ENCODE measurements at places on chromosomes 5 and 9.

- peaks cover 23% of the 10 kb centered on the region for H3K27me3 ChIP-seq
- H3K36me3 ChIP-seq: no peaks in the 10 kb centered on the region
- no peaks in the 10 kb centered on the region for H3K4me1 ChIP-seq
- H3K4me3 ChIP-seq: no peak overlapping the region
- DNase-seq: no peak
Measured at GRCh38 chr5:132854301-132854700, 12.0 kb downstream of the GDF9 start.

- H3K36me3 ChIP-seq: no peaks in the 10 kb centered on the region
- H3K27me3 ChIP-seq: peaks cover 76% of the 10 kb centered on the region
- no peak overlapping the region for H3K4me3 ChIP-seq
- no peak overlapping the region for H3K27ac ChIP-seq
- H3K4me1 ChIP-seq: no peaks in the 10 kb centered on the region
- DNase-seq: no peak
Measured at GRCh38 chr9:132572921-132573320, 9.5 kb upstream of the BARHL1 start.

- H3K4me3 ChIP-seq: no peak overlapping the region
- DNase-seq: no peak
- H3K27ac ChIP-seq: no peak overlapping the region
- H3K27me3 ChIP-seq: peaks cover 32% of the 10 kb centered on the region
- no peaks in the 10 kb centered on the region for H3K36me3 ChIP-seq
Measured at GRCh38 chr5:16178745-16179372, 732 bp downstream of the MARCHF11 start.

DNA sequence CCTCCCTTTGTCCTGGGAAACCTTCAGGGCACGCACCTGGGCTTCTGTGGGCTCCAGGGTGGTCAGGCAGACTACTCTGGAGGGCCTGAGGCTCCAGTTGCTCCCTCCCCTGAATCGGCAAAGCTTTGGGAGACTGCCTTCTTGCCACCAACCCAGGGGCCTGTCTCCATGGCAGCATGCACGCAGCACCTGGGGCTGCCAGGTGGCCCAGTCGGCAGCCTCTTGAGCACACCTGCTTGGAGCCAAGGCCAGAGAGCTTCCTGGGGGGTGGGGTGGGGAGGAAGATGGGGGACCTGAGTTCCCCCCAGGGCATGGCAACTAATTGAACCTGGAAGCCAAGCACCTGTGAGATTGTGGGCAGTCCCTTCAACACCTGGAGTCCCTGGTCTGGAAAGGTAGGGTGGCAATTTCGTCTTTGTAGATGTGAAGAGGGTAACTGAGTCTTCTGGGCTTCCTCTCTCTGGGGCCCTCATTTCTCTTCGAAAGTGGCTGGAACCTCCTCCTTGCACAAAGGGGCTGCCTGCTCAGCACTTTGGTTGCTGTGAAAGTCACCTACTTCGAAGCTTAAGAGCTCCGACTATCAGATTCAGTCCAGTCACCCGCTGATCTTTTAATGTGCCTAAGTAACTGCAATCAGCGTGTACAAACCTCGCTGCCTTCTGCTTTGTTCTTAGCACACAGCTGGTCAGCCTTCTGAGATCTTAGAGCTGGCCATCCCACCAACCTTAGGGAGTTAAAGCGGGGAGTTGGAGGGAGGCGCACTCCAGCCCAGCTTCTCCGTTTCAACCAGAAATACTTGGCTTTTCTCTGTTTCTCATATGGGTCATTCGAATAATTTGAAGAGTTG lies 4.0 kb downstream of the RNF183 start:
- peak overlapping the region; percentile 55 for H3K27ac ChIP-seq
- no peaks in the 10 kb centered on the region for H3K36me3 ChIP-seq
- H3K27me3 ChIP-seq: peaks cover 36% of the 10 kb centered on the region

- H3K4me3 ChIP-seq: no peak overlapping the region
- no peak overlapping the region for H3K27ac ChIP-seq
- no peak for DNase-seq
Measured at GRCh38 chr9:21904371-21904770, 89.8 kb downstream of the CDKN2A start.

DNA sequence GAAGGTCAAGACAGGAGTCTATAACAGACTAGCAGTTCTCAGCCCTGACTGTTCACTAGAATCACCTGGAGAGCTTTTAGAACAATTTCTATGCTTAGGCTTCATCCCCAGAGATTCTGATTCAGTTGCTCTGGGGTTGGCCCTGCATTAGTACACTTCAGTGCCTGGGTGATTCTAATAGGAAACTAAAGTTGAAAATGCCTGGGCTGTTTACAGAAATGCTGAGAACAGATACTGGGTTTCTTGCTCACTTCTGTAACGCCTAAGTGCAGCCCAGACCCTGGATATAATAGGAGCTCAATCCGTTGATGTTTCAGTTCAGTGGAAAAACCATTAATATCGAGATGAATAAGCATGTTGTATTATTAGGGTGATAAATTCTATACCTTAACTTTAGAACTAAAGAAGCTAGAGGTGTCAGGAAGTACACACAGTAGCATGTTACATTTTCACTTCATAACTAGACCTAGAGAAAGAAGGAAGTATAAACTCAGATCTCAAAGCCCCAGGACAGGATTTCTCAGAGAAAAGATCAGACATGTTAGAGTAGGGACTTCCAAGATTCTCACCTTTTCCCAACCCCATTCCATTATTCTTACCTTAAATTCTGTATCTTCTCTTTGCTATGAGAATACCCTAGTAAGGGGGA lies 20.4 kb downstream of the HAVCR2 start:
- H3K4me1 ChIP-seq: no peaks in the 10 kb centered on the region
- peaks cover 2% of the 10 kb centered on the region for H3K36me3 ChIP-seq
- H3K27me3 ChIP-seq: no peaks in the 10 kb centered on the region
- H3K4me3 ChIP-seq: no peak overlapping the region

GRCh38 chr9:105076729-105077128 lies 148.8 kb upstream of the ABCA1 start:
- DNase-seq: no peak
- H3K4me1 ChIP-seq: no peaks in the 10 kb centered on the region
- H3K36me3 ChIP-seq: peaks cover 2% of the 10 kb centered on the region
- H3K27me3 ChIP-seq: no peaks in the 10 kb centered on the region
- no peak overlapping the region for H3K4me3 ChIP-seq
- H3K27ac ChIP-seq: no peak overlapping the region

GRCh38 chr5:123454259-123454911 lies 31.2 kb upstream of the CEP120 start:
- no peaks in the 10 kb centered on the region for H3K27me3 ChIP-seq

GRCh38 chr5:81779125-81779915 lies 28.4 kb upstream of the SSBP2 start:
- H3K36me3 ChIP-seq: peaks cover 2% of the 10 kb centered on the region
- peak overlapping the region; percentile 69 for H3K4me3 ChIP-seq
- peaks cover 18% of the 10 kb centered on the region for H3K4me1 ChIP-seq
- peak overlapping the region; percentile 87 for H3K27ac ChIP-seq

- H3K27ac ChIP-seq: no peak overlapping the region
- H3K36me3 ChIP-seq: peaks cover 2% of the 10 kb centered on the region
- no peaks in the 10 kb centered on the region for H3K4me1 ChIP-seq
- no peaks in the 10 kb centered on the region for H3K27me3 ChIP-seq
- no peak for DNase-seq
Measured at GRCh38 chr5:135019314-135019713, 14.7 kb downstream of the PITX1 start.

- peaks cover 12% of the 10 kb centered on the region for H3K27me3 ChIP-seq
- peaks cover 2% of the 10 kb centered on the region for H3K36me3 ChIP-seq
- no peaks in the 10 kb centered on the region for H3K4me1 ChIP-seq
- no peak for DNase-seq
- H3K27ac ChIP-seq: no peak overlapping the region
Measured at GRCh38 chr5:59333416-59333815, 560.1 kb downstream of the PDE4D start.

DNA sequence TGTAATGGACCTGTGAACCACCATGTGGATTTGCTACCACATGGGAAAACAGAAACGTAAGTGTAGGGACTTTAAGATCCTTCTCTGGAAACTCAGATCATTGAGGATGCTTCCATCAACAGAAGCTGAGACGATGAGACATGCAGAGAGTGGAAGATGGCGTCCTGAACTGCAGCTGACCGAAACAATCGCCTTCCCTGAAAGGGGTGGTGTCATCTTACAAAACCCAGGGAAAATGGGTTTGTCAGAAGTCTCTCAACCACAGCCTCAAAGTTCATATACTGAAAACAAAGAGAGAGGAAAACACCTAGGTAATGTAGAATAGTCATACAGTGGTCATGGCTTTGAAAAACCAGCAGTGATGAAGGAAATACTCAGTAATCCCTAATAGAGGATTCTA lies 6.6 kb upstream of the PTPN3 start:
- H3K27me3 ChIP-seq: peaks cover 36% of the 10 kb centered on the region
- no peaks in the 10 kb centered on the region for H3K36me3 ChIP-seq
- no peak overlapping the region for H3K27ac ChIP-seq
- H3K4me1 ChIP-seq: no peaks in the 10 kb centered on the region
- DNase-seq: no peak

DNA sequence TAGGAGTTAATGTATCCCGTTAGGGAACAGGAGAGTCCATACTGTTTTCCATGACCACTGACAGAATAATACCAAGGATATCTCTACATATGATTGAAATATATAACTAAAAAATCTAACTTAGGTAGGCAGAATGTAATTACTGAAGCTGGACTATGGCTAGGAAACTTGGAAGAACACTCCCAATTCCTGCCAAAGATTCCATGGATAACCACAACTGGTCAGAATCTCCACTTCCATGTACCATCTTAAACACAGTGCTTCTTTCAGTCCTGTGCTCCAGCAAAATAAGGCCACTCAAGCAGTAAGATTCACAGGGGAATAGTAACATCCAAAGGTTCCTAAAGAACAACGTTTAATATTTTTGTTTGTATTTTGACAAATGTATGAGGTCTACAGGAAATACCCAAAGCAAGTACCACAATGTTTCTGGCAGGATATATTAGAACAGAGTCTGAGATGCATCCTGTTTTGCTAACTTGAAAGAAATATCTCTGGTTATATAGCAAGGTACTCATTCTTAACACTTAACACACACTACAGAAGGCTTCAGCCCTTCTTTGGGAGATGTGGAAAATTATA lies 295.0 kb downstream of the ADAMTS6 start:
- no peak overlapping the region for H3K27ac ChIP-seq
- no peak overlapping the region for H3K4me3 ChIP-seq
- no peaks in the 10 kb centered on the region for H3K36me3 ChIP-seq
- DNase-seq: no peak
- no peaks in the 10 kb centered on the region for H3K27me3 ChIP-seq
- no peaks in the 10 kb centered on the region for H3K4me1 ChIP-seq

GRCh38 chr9:125906893-125907292 lies 159.7 kb downstream of the PBX3 start:
- no peak overlapping the region for H3K27ac ChIP-seq
- H3K27me3 ChIP-seq: no peaks in the 10 kb centered on the region
- DNase-seq: no peak
- no peak overlapping the region for H3K4me3 ChIP-seq
- peaks cover 3% of the 10 kb centered on the region for H3K36me3 ChIP-seq
- H3K4me1 ChIP-seq: peaks cover 11% of the 10 kb centered on the region

Measured in central memory CD8-positive, alpha-beta T cell (primary cell).